ENCODE measurements at places on chromosomes 1 and 21.

DNA sequence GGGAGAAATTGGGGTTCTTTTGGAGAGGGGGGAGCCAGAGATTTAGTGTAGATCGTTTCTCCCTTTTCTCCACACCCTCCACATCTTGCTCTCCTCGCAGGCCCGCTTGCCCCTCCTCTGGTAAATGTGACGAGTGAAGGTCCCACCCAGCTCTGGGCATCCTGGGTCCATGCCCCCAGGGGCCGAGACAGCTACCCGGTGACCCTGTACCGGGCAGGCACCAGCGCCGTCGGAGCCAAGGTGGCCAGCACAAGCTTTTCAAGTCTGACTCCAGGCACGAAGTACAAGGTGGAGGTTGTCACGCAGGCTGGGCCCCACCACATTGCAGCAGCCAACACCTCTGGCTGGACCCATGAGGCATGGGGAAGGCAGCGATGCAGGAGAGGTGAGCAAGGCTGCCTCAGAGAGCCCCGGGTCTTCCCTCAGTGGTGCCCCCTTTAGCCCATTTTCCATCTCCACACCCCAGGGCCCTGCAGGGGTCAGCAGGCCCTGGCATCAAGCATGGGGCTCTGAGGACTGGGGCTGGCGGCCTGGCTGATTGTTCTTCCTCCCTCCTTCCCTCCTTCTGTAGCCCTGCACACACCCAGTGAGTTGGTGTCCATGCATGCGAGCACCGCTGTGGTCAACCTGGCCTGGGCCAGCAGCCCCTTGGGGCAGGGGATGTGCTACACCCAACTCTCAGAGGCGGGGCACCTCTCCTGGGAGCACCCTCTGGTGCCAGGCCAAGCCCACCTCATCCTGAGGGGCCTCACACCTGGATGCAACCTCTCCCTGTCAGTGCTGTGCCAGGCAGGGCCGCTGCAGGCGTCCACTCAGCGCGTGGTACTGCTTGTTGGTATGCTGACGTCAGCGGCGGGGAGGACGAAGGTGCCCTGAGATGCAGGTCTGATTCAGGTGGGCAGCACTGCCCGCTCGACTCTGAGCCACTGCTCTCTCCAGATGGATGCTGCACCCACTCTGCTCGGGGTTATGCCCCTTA, 16.4 kb upstream of the LGR6 start:
- no peak for DNase-seq

GRCh38 chr1:36170643-36171412, 14.9 kb downstream of the MAP7D1 start:
- no peak for DNase-seq

DNA sequence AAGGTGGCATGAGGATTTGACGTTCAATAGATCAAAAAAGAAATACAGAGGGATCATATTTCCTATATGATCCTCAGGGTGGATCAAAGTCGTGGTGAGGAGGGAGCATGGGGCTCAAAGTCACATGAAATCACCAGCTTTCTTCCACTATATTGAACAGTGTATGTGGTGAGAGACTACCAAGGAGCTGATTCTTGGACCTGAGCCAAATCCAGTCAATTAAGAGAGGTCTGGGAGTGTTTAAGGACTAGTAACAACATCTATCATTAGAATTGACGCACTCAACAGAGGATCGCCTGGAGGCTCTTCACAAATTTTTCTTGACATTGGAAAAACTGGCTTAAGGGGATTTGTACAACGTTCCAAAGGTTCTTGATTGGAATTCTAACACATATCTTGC, 267.7 kb upstream of the PROX1 start:
- no peak for DNase-seq

- no peak for DNase-seq
Observed at GRCh38 chr1:187645651-187646050, 816.9 kb downstream of the PLA2G4A start.

DNA sequence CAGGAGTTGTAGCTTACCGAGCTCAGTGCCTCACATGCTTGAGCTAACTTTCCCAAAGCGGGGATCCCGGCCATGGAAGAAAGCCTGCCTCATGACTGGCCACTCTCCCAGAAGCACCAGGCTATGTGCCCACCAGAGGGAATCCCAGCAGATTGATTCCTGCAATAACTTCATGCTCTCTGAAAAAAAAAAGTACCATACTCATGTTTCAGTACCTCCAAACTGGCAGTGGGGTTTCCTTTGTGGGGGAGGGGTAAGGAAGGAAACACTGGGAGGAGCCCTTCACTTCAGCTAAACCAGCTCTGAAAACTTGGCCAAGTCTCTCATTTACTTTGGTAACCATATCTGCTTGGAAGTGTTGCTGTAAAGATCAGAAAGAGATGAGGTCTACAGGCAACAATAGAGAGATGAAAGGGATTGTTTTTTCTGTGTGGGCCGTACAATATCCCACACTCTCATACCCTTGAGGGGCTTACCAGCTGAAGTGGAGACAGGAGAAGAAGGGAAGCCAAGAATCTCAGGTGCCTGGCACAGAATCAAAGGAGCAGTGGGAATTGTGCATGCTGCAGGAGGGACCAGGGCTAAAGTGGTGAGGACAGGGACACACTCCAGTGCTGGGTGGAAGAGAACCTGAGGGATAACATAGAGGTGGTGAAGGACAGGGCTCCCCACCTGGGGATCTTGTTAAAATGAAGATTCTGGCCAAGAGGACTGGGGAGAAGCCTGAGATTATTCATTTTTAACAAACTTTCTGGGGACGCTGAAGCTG, 42.4 kb upstream of the TACSTD2 start:
- no peak for DNase-seq

DNA sequence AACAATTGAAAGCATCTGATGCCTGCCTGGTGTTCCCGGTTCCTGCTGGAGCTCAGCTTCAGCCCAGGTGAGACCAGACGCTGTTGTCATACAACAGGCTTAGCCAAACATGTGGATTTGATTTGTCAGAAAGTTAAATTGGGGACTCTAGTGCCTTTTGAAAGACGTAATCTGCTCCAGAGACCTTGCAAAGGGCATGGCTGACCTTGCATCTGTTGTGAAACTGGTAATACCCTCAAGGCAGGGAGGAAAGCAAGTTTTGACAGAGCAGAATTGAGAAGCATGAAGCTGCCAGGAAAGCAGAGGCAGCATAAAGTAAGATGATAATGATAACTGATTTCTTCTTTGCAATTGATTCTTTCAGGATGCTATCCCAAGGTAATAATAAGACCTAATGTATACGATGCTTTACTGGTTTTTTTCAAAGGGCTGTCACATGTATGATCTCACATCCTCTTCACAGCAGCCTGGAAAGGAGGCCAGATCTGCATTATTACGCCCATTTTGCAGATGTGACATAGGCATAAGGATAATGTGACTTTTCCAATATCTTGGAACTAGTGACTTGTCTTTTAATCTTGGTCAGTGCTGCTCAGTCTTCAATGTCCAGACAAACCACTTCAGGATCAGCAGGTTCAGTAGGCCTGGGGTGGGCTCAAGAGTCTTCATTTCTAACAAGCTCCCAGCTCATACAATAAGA, 24.7 kb upstream of the CNN3 start:
- no peak for DNase-seq

DNA sequence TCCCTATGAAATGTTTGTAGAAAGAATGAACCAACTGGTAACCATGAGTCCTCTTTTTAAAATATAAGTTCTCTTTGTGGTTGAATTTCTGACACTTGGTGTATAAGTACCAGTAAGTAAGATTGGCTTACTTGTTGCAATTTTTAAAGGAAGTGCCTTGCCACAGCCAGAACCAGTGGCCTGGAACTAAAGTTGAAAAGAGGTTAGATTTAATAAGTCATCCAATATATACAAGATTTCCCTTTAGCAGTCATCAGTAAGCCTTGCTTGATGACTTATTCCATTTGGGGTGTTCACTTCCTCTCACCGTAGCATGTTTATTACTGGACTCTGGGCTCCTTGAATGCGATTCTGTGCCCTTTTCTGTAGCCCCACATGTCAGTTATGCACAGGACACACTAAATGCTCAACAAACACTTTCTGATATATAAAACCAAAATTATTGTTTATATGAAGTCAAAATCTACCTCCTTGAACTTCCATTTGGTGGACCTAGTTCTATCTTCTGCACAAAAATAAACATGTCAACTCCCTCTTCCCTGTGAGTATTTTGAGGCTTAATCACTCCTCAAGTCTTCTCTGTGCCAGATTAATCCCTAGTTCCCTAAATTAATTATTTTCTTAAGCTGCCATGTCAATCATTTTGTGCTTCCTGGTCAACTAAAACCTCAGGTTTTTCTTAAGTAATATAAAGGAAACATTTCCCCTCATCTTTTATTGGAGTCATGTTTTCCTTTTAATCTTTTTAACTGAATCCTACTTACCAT, 218.1 kb downstream of the ST6GALNAC3 start:
- DNase-seq, result no peak

- no peak for DNase-seq
Observed at GRCh38 chr1:204391629-204392028, 20.0 kb downstream of the PPP1R15B start.

DNA sequence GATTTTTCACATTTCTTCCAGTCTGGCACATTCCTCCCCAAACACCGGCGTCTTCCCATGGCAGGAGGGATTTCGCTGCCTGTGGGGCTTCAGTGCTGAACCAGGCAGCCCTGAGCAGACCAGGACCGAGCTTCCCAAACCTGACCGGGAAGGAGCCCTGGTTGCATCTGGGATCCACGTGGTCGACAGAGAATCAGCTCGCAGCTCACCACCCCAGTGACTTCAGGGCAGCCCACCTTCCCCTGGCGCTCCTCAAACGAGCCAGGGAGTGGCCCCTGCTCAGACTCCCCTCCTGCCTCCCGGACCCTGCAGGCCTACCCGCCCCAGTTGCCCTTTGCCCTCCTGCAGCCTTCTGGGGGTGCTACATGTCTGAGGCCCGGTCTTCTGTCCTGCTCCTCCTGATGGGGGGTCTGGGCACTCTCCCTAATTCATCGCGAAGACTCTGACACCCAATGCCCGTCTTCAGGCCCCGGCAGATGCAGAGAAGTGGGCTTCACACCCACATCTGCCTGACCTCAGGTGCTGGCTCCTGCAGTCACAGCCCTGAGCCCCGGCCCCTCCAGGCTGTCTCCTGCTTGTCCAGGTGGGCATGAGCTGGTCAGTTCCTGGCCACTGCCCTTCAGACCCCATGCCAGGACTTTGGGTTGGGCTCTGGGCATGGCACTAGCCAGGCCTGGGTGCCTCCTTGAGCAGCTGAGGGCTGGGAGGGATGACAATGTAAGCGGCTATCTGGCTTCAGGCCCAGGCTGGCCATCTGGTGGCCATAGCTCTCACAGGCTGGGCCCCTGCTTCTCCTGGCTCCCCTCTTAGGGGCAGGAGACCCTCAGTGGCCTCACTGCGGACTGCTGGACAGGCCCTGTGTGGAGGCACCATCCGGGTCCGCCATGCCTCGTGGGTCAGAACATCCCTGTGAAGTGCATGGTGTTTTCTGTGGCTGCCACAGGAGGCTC, 26.1 kb upstream of the PRSS38 start:
- no peak for DNase-seq

GRCh38 chr1:26537951-26538352, 8.4 kb downstream of the RPS6KA1 start:
- DNase-seq, result no peak

GRCh38 chr1:175433532-175434282, 241.1 kb upstream of the KIAA0040 start:
- DNase-seq, result no peak

DNA sequence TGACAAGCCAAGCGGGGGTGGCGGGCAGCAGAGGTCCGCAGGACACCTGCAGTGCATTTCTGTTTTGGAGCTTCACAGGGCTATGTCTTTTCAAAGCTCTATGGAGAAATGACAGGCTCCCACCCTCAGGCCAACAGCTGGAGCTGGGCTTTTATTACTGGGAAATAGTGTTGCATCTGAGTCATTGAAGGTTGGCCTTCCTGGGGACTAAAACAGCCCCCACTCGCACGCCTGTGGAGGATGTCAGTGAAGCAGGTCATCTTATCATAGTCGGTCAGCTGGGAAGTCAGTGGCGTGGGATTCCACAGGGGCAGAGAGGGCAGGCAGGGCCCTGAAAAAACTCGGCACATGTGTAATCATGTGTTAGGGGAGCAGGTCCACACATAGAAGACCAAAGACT, 55.3 kb downstream of the NTPCR start:
- no peak for DNase-seq

- DNase-seq, result no peak
Observed at GRCh38 chr1:26907071-26907917, 6.5 kb downstream of the NR0B2 start.

- DNase-seq, result no peak
Observed at GRCh38 chr1:224789311-224789710, 140.2 kb upstream of the DNAH14 start.

GRCh38 chr1:213976665-213977485, 10.9 kb upstream of the PROX1 start:
- no peak for DNase-seq

- no peak for DNase-seq
Observed at GRCh38 chr21:39014747-39015146, 168.5 kb downstream of the PSMG1 start.

GRCh38 chr1:25106352-25106751, 126.0 kb downstream of the SYF2 start:
- DNase-seq, result no peak

DNA sequence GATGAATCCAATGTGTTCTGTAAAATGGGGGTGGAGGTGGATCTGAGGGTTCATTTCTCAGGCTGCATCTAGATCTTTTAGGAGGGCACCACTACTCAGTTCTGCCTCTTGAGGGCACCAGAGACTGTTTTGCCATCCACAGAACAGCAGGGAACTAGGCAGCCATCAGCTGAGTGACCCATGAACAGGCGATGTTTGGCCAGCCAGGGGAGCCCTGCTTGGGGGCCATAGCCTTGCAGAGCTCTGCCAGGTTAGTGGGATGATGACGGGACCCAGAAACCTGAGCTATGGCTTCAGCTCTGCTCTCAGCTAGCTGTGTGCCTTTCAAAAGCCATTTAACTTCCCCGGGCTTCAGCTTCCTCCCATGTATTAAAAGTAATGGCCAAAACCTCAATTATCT, 13.4 kb upstream of the NOS1AP start:
- DNase-seq, result no peak

DNA sequence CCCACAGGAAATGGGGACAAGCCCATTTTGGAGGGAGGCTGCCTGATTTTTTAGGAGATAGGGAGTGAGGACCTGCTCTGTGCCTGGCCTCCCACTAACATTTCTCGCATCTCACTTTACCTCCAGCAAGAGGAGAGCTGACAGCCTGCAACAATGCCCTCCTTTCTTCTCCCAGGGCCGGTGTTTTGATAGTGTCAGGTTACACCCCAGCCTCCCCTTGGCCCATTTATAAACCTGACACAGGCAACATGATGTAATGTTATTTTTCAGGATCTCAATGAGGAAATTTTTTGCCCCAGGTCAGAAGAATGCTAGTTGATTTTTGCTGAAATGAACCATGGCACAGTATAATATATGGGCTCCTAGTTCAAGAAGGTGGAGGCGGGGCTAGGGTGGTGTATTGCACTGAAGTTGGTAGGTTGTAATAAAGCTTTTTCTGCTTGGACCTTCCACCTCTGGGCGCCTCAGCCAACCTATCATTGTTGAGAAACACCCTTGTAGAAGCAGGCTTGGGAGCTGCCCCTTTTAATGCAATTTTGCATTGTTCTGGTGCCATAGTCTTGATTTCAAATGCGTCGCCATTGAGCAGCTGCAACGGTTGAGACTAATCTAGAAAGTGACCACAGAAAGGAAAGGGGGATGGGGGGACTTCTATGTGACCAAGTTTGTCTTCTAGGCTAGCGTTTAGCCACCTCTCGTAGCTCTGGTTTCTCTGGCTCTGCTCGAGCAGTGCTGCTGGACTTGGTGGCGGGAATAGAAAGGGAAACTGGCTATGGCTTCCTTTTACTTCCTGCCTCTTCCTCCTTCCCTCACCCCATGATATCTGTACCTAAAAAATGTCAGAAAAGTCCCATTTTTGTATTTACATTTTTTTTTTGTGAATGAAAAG, 53.0 kb downstream of the PBX1 start:
- DNase-seq, result no peak

- DNase-seq, result no peak
Observed at GRCh38 chr21:42039470-42039901, 29.3 kb upstream of the ZBTB21 start.

- DNase-seq, result no peak
Observed at GRCh38 chr1:33396188-33397124, 34.4 kb downstream of the PHC2 start.
